ENCODE measurements at places on chromosomes 16 and 17.
A peak's percentile ranks its signal among the peaks of the same experiment; 100 is the strongest.

DNA sequence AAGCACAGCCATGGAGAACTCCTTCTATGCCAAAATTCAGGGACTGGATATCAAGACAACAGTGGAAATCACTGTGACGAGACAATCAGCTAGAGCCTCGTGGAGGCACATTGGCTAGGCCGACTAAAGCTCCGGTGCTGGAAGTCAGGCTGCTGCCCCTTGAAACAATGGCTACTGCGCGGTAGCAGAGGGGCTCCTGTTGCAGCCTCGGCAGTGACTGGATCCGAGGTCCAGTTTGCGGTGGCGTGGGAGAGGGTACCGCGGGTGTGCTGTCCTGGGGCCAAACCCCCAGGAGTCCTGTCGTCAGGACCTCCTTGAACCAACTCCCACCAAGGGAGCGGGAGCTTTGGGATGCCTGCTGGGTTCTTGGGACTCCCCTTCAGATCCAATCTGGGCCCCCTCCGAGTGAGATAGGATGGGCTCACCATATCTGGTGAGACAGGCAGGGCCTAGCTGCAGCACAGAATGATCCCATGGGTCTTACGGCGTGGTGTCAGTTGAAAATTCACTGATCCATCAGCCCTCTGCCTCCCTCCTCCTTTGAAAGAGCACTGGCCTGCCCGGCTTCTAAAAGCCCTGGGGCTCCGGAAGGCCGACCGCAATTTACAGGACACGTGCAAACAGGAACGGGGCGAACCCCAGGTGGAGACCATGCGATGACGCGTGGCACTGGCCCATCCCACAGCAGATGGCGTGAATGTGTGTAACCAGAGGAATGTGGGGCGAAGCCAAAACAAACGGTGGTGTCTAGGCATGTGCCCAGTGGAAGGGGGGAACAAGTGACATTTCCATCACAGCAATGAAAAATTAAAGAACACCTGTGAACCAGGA, 15.8 kb upstream of the KCNJ18 start:
- no peak for DNase-seq

GRCh38 chr16:16014329-16015224, 65.2 kb downstream of the ABCC1 start:
- no peak for DNase-seq

DNA sequence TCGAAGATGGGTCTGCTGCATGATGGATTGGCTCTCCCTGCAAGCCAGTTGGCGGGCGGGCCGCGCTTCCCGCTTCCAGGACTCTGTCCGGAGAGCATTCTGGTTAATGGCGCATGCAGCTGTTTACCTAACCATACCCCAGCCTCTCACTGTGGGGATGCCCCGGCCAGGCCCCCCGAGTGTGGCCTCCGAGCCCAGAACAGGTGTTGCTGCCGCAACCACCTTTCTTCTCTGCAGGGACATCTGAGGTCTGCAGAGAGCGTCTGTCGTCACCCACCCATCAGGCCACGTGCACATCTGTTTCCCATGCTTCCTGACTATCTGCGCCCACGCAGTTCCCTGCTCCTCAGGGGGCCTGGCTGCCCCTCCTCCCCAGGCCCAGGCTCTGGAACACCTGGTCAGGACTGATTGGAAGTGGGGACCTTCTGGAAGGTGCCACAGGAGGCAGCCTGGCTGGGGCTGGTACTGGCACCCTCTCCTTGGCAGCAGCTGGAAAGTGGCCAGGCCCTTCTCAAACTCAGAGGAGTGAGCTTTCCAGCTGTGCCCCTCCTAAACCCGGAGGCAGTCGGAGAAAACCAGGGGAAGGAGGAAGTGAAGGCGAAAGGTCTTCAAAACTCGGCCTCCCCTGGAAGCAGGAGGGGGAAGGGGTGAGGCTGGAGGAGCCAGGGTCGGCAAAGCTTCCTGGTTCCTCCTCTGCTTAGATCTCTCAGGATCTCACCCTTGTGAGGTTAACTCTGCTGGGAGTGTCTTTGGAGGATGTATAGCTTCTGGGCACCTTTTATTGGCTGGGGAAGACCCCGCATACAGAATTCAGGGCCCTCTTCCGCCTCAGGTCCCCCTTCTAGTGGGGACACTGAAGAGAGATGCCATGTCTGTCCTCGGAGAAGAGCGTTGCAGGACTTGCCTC, 64.5 kb upstream of the CIBAR2 start:
- no peak for DNase-seq

GRCh38 chr17:61088556-61088955, 311.1 kb upstream of the TBX2 start:
- DNase-seq = no peak

DNA sequence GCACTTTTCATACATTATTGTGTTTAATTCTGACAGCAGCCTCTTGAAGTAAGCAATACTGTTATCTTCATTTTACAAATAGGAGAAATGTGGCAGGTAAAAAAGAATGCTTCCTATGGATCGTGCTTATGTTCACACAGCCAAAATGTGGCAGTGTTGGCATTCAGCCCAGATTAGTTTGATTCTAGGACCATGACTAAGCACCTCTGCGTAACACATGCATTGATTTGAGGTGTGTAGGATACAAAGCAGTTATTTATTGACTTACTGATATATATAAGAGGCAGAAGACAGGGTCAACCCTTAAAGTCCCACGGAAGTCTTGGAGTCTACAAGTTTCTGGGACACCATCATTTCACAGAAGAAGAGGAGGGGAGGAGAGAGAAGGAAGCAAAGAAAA, 1144.4 kb upstream of the GOT2 start:
- DNase-seq = no peak

GRCh38 chr16:31819386-31819785, 54.2 kb upstream of the ZNF267 start:
- no peak for DNase-seq

GRCh38 chr16:19754644-19755036, 36.6 kb downstream of the IQCK start:
- DNase-seq = no peak

DNA sequence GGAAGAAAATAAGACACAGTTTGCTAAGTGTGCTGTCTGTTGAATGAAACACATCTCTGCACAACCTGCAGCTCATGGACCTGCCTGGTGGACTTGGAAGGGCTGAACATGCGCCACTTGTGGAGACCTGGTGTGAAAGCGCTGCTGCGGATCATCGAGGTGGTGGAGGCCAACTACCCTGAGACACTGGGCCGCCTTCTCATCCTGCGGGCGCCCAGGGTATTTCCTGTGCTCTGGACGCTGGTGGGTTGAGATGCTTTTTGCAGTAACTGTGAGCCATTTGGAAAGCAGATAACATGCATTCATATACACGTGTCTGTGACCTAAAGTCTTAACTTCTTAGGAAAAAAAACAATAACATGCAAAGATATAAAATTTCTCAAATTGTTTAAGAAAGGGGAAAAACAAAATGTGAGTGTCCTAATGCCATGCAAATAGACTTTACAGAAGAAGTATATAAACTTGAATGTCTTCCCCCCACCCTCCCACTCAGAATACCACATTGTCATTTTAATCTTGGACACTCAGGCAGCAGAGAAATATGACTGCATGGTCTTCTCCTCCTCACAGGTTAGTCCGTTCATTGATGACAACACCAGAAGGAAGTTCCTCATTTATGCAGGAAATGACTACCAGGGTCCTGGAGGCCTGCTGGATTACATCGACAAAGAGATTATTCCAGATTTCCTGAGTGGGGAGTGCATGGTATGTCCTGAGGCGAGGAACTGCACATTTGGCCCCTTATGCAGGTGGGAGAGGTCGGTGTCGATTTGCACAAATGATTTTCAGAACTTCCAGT, 65.6 kb downstream of the SEC14L1 start:
- peak; percentile 53 for DNase-seq

All from GF-D8 (cell line).